ENCODE measurements at places on chromosomes 4 and X. TPM values are rescaled to one million over a fixed set of nuclear protein-coding genes. Genes with fewer than 3 reads are reported as not detected.

DNA sequence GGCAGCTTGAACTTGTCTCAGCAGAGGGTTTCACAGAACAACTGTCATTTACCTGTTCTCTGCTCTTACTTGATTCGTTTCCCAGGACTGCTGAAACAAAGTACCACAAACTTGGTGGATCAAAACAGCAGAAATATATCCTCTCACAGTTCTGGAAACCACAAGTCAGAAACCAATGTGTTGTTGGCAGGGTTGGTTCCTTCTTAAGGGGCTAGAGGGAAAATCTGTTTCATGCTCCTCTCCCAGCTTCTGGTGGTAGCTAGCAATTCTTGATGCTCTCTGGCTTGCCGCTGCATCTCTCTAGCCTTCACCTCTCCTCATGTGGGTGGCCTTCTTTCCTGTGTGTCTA lies 4.7 kb downstream of the TLR8 start:
- no peak for DNase-seq

The SNCA gene
- 0.49 TPM for total RNA-seq

The GAGE13 gene
- total RNA-seq = not detected

GRCh38 chr4:139951021-139951420 lies 203.0 kb downstream of the MAML3 start:
- DNase-seq = no peak

DNA sequence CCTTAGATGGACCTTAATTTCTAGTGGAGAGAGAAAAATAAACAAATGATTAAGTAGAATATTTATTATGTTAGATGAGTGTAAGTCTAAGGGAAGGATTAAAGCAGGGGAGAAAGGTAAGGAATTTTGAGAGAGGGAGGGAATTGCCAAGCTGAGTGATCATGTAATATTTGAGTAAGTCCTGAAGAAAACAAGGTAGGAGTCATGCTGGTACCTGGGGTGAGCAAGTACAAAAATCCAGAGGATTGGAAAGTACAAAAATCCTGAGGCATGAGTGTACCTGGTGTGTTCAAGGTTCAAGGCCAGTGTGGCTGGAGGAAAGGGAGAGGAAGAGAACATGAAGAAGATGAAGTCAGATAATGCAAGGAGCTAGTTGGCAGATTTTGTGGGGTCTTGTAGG lies 87.2 kb upstream of the MYOZ2 start:
- DNase-seq = no peak

The UGT2A2 gene
- not detected for total RNA-seq

- no peak for DNase-seq
Measured at GRCh38 chr4:84366907-84367306, 132.2 kb downstream of the NKX6-1 start.

DNA sequence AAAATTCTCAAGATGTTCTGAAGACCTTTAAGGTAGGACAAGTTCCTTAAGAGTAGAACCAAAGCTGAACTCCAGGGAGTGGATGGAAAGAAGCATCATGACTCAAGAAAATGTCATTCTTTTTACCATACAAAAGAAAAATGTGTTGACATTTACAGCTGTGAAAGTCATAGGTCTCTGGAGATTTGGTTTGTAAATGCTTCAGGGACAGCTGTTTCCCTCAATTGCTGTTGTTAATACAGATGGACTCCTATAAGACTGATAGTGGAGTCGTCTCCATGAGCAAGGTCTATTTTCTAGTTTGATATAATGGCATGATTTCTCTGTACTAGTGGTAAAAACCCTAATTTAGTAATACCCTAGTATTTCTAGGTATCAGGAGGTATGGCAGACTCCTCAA lies 101.7 kb downstream of the PHOX2B start:
- no peak for DNase-seq

The VCX3A gene
- total RNA-seq = not detected

GRCh38 chr4:169826634-169827187 lies 69.0 kb upstream of the HPF1 start:
- DNase-seq = no peak

The WWC2 gene
- total RNA-seq = 9.9 TPM

The EGF gene
- total RNA-seq = not detected

GRCh38 chrX:70030301-70030767 lies 19.4 kb downstream of the AWAT2 start:
- peak; percentile 26 for DNase-seq

GRCh38 chr4:153019906-153020305 lies 83.8 kb downstream of the FHDC1 start:
- no peak for DNase-seq

GRCh38 chrX:139170526-139171173 lies 359.9 kb upstream of the F9 start:
- DNase-seq = no peak

DNA sequence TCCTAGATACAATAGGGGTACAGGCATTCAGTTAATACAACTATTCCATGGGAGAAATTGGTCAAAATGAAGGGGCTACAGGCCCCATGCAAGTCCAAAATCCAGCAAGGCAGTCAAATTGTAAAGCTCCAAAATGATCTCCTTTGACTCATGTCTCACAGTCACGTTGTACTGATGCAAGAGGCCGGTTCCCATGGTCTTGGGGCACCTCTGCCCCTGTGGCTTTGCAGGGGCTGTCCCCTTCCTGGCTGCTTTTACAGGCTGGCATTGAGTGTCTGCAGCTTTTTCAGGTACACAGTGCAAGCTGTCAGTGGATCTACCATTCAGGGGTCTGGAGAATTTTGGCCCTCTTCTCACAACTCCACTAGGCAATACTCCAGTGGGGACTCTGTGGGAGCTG lies 12.5 kb upstream of the ASIC5 start:
- no peak for DNase-seq

The RNF4 gene
- 91.8 TPM for total RNA-seq

GRCh38 chr4:173171098-173171497 lies 2.5 kb downstream of the GALNT7 start:
- DNase-seq = no peak

The WNK3 gene
- total RNA-seq = 0.95 TPM

The KLHL34 gene
- total RNA-seq = 1.1 TPM

DNA sequence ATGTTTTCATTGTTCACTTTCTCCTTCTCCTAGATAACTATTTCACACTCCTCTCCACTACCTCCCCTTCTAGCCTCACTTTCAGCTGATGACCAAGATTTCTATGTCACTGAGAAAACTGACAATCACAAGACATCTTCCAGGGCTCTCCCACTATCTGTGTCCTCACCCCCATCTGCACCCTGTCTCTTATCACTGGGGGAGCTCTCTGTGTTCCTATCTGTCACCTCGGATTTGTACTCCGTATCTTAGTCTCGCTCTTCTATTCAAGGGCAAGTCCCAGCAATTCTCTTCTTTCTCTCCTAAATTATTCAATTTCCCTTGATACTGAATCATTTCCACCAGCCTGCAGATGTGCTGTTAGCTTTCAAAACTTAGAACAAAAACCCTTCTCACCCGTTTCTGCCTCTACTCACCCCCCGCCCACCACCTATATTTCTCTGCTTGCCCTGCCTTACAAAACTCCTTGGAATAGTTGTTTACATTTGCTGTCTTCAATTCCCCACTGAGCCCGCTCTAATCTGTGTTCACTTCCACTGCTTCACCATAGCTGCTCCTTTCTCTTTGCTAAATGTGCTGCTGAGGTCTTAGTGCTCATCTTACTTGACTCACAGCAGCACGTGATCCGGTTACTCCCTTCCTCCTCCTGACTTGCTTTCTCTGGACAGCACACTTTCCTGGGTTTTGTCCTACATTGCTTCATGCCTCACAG lies 293.2 kb downstream of the UNC5C start:
- no peak for DNase-seq

The TEX13C gene
- total RNA-seq = not detected

GRCh38 chrX:104135677-104136076 lies 21.1 kb downstream of the SLC25A53 start:
- no peak for DNase-seq

- DNase-seq = no peak
Measured at GRCh38 chr4:55395218-55395528, 584 bp upstream of the TMEM165 start.

DNA sequence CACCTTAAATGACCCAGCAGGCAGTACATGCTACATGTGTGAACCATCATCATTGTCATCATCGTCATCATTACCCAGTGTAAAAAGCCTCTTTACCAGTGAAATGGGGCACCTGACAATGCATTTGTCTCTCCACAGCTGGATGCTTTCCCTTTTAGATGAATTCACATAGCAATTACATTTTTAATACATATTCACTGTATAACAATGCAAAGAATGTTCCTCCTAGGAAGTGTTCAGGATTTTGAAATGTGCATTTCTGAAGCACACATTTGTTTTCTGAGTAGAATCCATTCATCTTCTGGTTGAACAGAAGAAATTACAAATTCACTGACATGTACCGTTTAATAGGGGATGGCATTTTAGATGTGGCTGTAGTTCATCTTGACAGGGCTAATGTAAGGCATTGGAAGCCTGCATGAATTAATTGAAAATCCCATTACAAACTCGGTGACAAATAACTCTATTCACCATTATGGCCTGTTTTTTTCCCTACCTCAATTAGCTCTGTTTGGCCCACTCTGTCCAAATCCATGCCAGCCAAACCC lies 111.1 kb downstream of the SH3RF1 start:
- no peak for DNase-seq

Measured in naive thymus-derived CD4-positive, alpha-beta T cell (primary cell).